ENCODE measurements at places on chromosomes 5 and 9.

- DNase-seq, result no peak
Measured at GRCh38 chr9:124248066-124248465, 9.7 kb upstream of the NEK6 start.

- peak; percentile 54 for DNase-seq
Measured at GRCh38 chr9:99299211-99300102, 77.4 kb downstream of the SEC61B start.

- DNase-seq, result peak; percentile 40
Measured at GRCh38 chr5:148808864-148809642, 17.4 kb upstream of the ADRB2 start.

DNA sequence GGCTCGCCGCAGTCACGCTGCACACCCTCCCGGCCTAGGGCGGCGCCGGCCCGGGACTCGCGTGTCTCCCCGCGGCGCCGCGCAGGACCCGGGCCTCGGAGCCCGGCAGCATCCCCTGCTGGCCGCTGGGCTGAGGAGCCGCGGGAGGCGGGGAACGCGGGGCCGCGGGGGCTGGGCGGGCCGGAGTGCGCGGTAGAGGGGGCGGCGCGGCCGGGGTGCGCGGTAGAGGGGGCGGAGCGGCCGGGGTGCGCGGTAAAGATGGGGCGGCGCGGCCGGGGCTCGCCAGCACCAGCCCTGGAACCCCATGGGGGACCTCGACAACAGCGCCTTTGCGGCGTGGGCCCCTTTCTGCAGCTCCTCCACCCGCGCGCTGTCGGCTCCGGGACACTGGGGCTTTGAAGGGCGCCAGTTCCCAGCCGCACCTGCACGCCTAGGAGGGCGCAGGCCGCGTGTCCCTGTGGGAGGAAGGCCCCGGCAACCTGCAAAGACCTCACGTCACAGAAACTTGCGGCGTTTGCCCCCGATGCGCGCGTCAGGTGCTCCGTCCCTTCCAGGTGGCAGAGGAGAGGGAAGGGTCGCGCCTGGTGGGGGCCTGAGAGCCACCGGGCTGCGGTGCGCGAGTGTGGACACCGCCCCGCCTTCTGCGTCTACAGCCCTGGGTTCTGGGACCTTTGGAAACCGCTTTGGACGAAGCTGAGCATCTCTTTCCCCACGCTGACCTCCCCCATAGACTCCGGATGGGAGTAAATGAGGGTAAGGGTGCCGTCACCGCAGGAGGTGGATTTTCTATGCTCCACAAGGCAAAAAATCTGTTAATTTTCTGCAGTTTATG is 49.6 kb downstream of the NSUN2 start:
- DNase-seq, result peak; percentile 65

- no peak for DNase-seq
Measured at GRCh38 chr9:109918339-109919163, 138.6 kb downstream of the PALM2AKAP2 start.

DNA sequence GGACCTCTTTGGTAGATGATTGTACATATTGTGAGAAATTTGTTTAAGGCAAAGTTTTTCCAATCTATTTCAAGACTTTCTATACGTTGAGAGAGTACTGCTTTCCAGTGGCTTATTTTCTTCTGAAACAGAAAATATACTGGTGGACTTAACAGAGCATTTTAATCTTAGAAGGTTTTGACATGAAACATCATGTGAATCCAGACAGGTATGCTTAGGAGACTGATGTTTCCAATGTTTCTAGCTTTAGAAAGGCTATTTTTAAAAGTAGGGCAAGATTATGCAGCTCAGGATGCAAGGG is 71.0 kb downstream of the PIK3R1 start:
- no peak for DNase-seq

- DNase-seq, result no peak
Measured at GRCh38 chr5:115375893-115376292, 79.4 kb upstream of the CCDC112 start.

DNA sequence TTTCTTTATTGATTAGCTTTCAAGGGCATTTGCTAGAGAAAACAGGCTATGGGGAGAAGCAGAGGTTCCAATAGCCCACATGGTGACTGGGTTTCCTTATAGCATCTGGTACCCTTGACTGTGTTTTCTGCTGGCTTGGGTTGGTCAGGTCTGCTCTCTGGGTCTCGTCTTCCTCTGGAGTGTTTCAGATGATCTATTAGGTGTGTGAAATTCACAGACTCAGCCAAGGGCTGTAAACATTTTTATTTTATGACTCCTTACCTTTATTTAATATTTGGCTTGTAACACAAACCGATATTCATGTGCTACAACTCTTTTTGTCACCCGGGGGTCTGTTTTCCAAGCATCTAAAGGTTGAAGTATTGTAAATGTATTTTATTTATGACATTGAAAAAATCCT is 338.9 kb downstream of the GADD45G start:
- DNase-seq, result no peak

- no peak for DNase-seq
Measured at GRCh38 chr5:150120617-150121447, 34.5 kb upstream of the CSF1R start.

- no peak for DNase-seq
Measured at GRCh38 chr5:97266076-97266475, 83.0 kb upstream of the RIOK2 start.

DNA sequence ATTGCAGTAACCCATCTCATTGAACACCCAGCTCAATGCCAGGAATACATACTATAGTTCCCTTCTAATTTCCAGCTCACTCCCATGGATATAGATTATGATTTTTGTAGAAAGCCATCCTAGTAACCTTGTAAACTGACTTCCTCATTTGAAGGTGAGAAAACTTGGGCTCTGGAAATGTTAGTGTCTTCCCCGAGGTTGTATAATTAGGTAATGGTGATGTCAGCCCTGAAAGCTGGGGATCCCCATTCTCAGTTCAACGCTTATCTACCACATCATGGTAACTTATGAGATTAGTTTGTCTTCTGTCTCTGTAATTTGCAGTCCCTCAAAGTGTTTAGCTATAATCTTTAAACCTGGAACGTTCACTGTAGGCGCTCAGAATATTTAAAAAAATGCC is 34.6 kb upstream of the PTCH1 start:
- DNase-seq, result no peak

- DNase-seq, result no peak
Measured at GRCh38 chr9:22175972-22176545, 167.0 kb upstream of the CDKN2B start.

- peak; percentile 50 for DNase-seq
Measured at GRCh38 chr5:6950860-6951259, 237.6 kb downstream of the TENT4A start.

DNA sequence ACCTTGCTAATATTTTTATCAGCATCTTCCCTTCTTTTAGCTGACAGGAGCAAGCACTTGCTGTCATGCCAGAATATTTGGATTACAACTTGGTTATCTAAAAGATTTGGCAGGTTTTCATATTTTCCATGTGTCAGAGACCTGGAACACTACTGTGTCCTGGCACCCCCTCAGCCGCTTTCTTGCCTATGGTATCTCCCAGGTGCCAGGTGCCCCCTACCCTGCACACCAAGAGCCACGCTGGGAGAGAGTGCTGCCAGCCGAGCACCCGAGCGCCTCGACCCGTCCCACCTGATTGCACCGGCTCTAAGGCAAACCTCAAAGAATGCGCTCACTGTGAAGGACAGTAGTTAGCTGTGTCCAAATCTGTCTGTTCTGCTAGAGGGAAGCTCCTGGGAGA is 84.8 kb downstream of the GTF3C4 start:
- DNase-seq, result no peak

DNA sequence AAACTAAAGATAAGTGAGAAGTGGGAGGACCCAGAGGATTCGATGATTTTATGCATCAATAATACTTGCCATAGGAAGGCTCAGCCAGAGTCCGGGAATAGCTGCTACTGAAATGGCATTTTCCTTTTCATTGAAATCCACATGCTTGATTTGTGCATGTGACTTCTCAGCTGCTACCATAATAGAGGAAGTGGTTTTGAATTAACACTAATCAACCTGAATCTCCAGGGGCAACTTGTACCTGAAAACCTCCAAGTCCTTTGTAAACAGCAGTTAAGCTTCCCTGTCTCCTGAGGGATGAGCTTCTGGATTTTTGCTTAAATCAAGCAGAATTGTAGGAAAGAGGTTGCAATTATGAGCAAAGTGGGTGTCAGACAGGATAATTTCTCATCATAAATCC is 124.9 kb downstream of the PPP2R2B start:
- DNase-seq, result no peak

GRCh38 chr9:137552022-137552768 is 516 bp downstream of the MRPL41 start:
- DNase-seq, result no peak

DNA sequence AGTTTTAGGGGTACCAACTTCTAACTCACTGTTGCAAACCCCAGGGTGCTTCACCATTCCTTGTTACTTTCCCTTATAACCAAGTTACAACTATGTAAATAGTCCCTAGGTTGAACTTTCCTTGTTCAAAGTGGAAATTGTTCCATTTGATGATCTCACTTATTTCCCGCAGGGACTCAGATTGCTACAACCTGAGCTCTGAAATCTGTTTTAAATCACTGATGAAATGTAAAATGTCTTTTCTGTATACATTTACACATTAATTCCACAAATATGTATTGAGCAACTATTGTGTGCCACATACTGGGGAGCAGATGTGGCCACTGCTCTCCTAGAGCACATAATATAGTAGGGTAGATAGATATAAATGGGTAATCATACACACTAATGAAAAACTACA is 69.1 kb upstream of the TARS1 start:
- DNase-seq, result no peak

DNA sequence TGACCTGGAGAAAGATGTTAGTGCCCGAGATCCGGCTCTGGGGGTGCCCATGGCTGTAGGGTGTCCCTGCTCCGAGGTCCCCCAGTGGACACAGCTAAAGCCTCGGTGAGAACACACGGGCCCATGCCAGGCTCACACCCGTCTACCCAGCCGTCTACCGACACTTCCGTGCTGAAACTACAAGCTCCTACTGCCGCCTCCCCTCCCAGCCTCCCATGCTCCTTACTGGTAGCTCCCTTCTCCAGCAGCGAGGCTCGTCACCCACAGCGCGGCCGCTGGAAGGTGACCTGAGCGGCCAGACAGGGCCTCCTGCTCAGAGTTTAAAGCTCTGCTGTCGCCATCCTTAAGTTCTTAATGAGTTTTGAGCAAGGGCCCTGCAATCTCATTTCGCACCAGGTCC is 33.2 kb upstream of the CLPTM1L start:
- DNase-seq, result no peak

GRCh38 chr9:61668846-61669245 is 479.0 kb downstream of the SPATA31A7 start:
- DNase-seq, result no peak

- no peak for DNase-seq
Measured at GRCh38 chr5:6886866-6887265, 173.6 kb downstream of the TENT4A start.

- DNase-seq, result no peak
Measured at GRCh38 chr5:139701056-139701741, 53.0 kb downstream of the CXXC5 start.

DNA sequence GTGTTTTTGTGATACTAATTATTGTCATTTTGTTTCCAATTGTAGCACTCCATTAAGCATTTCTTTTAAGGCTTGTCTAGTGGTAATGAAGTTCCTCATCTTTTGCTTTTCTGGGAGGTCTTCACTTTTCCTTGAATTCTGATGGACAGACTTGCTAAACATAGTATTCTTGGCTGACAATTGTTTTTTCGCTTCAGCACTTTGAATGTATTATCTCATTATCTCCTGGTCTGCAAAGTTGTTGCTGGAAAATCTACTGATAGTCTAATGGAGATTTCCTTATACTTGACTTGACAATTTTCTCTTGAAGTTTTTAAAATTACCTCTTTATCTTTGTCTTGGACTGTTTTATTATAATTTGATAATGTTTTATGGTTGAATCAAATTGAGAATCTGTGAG is 147.5 kb downstream of the FAM174A start:
- no peak for DNase-seq

GRCh38 chr9:37038943-37039464 is 4.9 kb upstream of the PAX5 start:
- DNase-seq, result peak; percentile 69

DNA sequence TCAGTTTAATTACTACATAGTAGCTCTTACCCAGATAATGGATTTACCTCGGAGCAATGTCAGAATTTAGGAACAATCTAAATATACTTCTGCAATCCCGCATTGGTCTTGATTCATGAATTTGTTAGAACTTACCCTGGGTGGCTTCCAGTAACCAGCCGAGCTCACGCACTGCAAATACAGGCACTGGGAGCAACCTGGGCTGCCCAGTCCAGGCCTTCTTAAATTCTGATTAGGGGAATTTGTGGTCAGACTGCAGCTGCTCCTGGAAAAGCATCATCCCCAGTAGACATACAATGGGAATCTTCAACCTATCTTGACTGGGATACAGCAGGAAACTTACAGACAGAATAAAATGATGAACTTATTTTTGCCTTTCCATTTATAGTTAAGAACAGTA is 270.3 kb downstream of the SPOCK1 start:
- no peak for DNase-seq

- no peak for DNase-seq
Measured at GRCh38 chr9:36135741-36136271, 727 bp upstream of the GLIPR2 start.

DNA sequence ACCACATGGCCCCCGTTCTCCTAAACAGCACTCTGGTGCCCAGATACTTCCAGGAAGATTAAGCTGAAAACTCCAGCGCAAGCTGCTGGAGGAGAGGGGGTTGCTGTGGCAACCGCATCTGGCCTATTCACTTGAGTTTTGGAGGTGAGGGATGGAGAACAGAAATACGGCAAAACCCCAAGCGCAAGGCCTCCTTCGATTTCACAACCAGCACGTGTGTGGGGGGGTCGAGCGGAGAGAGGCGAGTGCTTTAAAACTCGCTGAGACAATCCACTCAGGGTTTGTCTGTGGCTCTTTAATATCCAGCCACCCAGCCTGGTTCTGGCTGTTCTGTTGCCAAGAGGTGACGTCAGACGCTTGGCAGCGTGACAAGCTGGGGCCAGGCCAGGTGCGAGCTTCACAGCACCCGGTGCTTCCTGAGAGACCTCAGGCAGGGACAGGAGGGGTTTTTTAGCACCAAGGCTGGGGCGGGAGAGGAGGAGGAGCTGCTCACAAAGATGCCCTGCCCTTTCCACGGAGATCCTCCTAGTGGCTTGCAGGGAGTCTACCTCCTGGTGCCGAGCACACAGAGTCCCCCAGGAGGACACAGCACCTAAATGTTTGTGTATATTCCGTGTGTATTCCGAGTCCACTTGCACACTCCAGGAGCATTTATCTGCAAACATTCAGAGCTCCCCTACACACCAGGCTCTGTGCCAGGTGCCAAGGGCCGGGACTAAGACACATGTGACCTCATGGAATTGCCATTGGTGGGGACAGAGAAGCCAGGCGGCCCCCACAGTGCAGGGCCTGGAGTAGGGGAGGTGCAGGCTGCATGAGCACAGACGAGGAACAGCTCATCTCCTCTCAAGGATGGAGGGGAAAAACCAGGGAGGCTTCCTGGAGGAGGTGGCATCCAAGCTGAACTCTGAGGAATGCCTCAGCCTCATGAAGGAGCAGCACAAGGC is 194.6 kb downstream of the OLFM1 start:
- DNase-seq, result peak; percentile 88

GRCh38 chr5:32230356-32231099 is 56.4 kb upstream of the GOLPH3 start:
- DNase-seq, result no peak

Measured in brain (organoid and tissue), 16 donors.